ENCODE measurements at places on chromosomes 5 and 9.

GRCh38 chr5:132437604-132438266 lies 52.8 kb downstream of the IRF1 start:
- DNase-seq = peak; percentile 47

- DNase-seq = no peak
These were observed 40.6 kb downstream of the ACTL7B start for GRCh38 chr9:108815156-108815555.

DNA sequence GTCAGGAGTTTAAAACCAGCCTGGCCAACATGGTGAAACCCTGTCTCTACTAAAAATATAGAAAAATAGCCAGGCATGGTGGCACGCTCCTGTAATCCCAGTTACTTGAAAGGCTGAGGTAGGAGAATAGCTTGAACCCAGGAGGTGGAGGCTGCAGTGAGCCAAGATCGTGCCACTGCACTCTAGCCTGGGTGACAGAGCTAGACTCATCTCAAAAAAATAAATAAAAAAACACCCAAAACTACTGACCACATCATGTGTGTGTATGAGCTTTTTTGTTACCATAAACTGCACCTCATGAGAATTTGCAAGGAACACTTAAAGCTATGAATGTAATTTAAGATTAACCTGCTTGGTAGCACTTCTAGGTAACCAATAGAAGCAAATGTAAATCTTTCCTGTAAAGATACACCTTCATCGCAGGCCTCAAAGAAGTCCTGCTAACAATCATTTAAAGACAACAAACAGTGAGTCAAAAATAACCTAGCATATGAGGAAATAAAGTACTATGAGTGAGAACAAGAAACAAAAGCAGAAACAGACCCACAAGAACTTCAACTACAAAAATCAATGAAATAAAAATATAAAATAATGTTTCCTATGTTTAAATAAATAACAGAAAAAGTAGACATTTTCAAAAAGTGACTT lies 13.0 kb downstream of the SLC38A9 start:
- no peak for DNase-seq

DNA sequence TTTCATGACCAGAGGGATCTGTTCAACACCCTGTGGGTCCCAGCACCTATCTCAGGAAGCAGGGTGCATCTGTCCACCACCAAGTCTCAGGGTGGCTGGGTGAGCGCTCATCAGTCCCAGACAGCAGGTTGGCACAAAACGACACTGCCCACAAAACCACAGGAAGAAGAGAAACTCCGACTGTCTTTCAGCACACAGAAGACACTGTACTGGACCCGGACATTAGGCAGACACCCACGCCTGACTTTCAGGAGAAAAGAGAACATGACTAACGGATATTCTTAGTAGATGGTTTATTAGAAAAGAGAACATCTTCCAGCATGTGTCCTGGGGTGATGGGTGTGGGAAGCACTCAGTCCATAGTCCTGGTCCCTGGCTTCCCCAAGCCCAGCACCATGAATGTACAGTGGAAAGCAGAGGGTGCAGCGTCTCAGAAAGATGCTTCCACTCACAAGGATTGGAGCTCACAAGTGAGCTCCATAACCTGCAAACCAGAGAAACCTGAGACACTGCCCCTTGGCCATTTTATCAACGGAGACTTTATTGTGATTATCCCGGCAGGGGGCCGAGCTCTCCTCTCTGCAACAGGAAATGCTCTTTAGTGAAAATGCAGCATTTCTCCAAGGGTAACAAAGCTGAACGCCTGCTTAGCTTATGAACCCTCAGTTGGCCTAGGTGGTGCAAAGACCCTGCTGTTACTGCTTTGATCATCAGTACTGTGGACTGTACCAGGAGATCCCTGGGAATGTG lies 35.8 kb upstream of the LCP2 start:
- DNase-seq = no peak

DNA sequence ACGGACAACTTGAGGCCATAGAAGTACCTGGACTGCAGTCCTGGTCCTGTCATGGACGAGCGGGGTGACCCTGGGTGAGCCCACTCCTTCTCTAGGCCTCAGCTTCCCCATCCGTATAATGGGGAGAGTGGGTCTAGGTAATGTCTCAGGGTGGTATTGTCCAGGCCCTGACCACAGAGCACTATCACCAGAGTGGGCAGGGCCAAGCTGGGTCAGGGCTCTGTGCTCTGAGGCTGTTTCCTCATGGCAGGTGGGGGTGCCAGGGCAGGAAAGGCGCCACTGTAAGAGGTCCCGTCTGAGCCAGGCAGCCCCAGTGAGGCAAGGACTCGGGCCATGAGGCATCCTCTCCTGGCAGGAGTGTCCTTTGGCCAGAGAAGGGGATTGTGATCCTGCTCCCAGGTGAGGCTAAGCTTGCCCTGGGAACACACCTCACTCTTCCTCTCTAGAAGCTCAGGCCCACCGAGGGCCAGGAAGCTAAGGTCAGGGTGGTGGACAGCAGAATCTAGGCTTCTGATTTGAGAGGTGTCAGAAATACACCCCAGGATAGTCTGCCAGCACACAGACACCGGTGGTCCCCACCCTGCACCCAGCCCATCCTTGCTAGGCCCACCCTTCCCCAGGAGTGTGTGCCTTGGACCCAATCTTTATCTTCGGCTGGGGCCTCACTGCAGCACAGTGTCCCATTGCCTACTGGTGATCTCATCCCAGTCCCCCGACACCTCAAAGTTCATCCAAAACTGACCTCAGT lies 1.5 kb upstream of the MYOZ3 start:
- no peak for DNase-seq

GRCh38 chr5:56168066-56168478 lies 65.1 kb downstream of the ANKRD55 start:
- no peak for DNase-seq

- no peak for DNase-seq
These were observed 135.4 kb upstream of the CKMT2 start for GRCh38 chr5:81097713-81098112.

All from urinary bladder (tissue), 4 donors.